ENCODE measurements at places on chromosomes 3 and 15.

GRCh38 chr3:197428117-197428801 lies 127.5 kb downstream of the BDH1 start:
- no peak for DNase-seq

GRCh38 chr15:58923696-58924300 lies 9.7 kb downstream of the SLTM start:
- DNase-seq, result no peak

GRCh38 chr3:107068980-107069379 lies 308.3 kb upstream of the CCDC54 start:
- no peak for DNase-seq

- no peak for DNase-seq
Observed at GRCh38 chr3:125207507-125207906, 5.0 kb downstream of the SLC12A8 start.

DNA sequence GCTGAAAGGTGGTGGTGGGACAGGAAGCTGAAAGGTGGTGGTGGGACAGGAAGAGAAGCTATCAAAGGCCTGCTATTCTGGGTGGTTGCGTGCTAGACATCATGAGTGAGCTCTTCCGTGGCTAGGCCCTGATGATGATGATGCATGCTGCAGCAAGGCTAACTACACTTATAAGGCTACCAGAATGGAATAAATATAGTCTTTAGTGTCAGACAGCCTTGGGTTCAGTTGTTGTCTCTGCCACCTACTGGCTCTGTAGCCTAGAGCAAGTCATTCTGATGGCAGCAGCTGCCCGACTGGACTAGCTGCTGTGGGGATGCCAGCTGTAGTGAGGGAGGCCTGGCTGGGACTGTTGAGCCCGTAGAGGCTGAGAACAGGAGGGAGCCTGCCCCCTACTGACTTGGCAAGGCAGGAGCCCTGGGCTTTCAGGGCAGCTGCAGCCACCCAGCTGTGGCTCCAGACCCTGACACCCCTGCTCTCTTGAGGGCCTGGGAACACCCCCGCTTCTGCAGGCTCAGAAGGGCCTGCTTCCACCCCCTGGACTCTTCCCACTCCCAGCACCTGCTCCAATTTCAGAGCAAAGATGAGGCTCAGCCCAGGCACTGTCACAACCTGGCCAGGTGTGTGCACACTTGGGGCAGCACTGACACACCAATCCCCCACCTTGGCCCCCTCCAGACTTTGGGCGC lies 21.4 kb upstream of the ZBED2 start:
- DNase-seq, result no peak

DNA sequence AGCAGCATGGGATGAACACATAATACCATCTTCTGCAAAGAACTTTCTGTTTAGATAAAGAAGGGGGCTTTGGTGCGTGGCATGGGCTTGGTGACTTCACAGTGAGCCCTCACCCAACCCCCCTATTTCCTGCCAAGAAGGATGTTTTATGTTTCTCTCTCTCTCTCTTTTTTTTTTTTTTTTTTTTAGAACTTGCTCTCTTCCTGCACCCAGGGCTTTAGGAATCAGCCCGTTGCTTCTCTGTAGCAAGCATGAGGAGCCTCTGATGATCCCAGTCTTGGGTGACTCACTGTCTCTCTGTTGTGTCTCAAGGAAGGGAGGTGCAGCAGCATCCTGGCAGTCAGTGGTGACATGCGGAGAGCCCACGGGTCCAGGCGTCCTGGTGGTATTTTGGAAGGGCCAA lies 49.1 kb downstream of the CCK start:
- no peak for DNase-seq

GRCh38 chr3:173624086-173624485 lies 226.5 kb downstream of the NLGN1 start:
- no peak for DNase-seq

DNA sequence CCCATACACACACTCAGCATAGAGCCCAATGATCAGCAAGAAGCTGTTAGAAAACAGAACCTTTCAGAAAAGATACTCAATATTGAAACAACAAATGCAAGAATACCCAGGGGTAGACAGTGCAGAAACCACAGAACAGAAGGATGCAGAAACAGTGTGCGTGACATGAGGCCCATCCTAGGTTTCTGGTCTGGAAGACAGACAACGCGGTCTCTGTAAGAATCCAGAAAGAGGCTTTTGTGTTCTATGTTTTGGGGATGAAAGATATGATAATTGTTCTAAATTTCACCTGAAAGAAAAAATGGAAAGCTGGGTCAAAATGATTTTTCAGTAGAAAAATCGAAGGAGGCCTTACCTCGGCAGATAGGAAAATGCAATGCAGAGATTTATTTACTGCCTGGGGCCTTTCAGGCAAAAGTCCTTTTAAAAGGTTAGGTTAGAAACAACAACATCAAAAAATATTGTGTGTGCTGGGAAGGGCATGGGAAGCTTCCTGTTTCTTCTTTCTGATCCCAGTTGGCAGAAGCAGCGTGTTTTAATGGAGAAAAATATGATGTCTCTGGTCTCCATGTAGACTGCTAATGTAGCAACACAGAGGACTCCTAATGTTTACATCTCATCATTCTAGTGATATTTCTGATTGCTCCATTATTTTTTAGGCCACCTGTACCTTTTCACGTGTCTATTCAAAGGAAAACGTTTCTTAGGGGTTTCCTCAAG lies 17.0 kb downstream of the SYNM start:
- DNase-seq, result no peak

GRCh38 chr3:48877671-48878070 lies 21.0 kb downstream of the SLC25A20 start:
- DNase-seq, result no peak
